NCI-H1048 (cell line): ENCODE measurements at places on chromosomes 3 and 15.

DNA sequence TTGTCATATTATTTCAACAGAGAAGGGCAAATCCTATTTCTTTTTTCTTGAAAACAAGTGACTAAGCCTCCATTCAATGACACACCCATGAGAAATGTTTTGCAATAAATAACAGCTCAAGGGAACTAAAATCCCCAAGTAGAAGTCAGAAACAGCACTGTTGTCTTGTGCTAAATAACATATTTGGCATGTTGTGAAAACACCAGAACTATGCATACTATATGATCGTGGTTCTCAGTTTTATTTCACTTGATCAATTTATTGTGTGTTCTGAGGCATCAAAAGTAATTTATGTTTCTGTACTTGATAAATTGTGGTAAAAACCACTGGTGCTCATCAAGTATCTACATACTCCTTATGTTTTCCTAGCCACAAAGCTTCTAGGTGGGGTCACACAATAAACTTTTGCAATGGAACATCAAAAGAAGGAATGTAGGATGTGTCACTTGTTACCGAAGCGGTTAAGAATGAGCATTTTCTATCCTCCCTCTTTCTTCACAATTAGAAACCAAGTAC lies 691.7 kb upstream of the CBLB start:
- no peak for DNase-seq

DNA sequence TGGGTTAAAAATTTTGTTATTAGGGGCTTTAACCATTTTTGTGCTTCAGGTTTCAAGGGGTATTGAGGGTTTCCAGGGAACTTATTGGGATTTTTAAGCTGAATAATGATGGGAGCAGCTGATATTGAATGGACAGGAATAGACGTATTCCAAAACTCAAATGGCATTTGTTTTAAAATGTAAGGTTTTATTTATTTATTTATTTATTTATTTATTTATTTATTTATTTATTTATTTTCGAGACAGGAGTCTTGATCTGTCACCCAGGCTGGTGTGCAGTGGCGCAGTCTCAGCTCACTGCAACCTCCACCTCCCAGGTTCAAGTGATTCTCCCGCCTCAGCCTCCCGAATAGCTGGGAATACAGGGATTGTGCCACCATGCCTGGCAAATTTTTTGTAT lies 22.2 kb upstream of the SENP7 start:
- no peak for DNase-seq

DNA sequence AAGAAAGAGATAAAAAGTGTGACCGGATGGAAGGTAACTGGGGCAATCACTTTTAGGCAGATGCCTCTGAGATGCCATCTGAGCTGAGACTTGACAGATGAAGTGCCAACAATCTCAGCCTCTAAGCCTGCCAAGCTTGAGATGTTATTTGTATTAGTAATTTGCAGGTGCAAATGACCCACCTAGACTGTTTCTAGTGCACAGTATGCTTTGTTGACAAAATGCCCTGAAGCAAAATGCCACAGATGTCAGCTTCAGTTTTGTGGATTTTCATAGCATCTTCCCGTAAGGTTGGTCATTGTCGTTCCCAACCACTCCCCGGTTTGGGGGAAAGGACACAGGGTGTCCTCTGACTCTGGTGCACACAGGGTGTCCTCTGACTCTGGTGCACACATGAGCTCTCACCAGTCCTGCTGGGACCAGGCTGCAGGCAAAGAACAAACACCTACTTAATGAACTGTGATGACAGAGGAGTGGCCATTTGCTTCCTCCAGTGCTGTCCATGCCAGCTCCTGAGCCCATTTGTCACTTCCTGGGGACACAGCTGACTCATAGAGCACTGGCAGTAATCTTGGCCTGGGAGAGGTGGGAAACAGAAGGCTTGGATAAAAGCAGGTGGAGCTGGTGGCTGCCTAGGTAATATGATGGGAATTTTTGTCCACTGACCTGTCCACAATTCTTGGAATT lies 16.7 kb upstream of the PPP1R2 start:
- DNase-seq = no peak

DNA sequence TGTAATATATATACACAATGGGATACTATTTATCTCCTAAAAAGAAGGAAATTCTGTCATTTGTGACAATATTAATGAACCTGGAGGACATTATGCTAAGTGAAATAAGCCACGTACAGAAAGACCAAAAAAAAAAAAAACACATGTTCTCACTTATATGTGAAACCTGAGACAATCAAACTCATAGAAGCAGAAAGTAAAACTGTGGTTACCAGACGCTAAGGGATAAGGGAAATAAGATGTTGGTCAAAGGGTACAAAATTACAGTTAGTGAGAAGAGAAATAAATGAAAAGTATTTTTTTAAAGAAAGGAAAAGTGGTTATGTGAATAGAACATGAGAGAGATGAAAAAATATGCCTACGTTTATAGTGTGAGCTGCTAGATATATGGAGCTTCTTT lies 101.1 kb downstream of the CPNE4 start:
- DNase-seq = no peak

- DNase-seq = no peak
These were observed 76.0 kb downstream of the TRANK1 start for GRCh38 chr3:36868614-36869436.

GRCh38 chr3:150868282-150868681 lies 37.0 kb downstream of the MINDY4B start:
- DNase-seq = no peak

DNA sequence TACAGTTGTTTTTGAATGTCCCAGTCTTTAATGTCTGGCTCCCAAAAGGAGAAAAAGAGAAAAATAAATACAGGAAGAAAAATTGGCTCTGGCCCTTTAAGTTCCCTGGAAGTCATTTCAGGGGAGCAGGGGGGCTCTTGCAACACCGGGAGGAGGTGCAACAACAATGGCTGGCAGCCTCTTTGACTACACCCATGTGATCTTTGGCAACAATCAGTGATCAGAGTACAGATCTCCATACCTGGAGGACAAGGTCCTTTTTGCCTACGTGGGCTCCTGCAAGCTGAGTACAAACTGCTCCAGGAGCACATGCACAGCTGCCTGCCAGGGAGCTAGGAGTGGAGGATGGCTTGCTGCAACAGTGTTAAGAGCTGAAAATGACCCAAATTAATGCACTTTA lies 63.9 kb downstream of the GLCE start:
- DNase-seq = no peak

DNA sequence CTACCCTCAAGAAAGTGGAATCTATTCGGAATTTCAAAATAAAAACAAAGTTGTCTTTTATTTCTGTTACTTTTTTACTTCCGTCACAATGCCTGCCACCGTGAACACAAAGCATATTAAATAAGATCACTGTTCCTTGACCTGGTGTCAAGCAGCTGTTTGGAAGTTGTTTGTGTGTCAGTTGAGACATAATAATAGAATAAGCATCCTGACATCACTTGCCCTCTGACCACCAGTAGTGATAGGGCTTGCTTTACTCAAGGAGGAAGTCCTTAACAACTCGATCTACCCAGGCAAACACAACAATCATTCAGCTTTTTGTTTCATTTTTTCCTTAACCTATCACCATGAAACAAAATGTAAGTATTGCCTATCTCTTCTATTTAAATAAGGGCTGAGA lies 454.4 kb upstream of the RASGRP1 start:
- DNase-seq = no peak

- DNase-seq = no peak
These were observed 687.0 kb upstream of the NECTIN3 start for GRCh38 chr3:110384601-110385000.

GRCh38 chr3:186152889-186153292 lies 44.0 kb upstream of the ETV5 start:
- DNase-seq = no peak

DNA sequence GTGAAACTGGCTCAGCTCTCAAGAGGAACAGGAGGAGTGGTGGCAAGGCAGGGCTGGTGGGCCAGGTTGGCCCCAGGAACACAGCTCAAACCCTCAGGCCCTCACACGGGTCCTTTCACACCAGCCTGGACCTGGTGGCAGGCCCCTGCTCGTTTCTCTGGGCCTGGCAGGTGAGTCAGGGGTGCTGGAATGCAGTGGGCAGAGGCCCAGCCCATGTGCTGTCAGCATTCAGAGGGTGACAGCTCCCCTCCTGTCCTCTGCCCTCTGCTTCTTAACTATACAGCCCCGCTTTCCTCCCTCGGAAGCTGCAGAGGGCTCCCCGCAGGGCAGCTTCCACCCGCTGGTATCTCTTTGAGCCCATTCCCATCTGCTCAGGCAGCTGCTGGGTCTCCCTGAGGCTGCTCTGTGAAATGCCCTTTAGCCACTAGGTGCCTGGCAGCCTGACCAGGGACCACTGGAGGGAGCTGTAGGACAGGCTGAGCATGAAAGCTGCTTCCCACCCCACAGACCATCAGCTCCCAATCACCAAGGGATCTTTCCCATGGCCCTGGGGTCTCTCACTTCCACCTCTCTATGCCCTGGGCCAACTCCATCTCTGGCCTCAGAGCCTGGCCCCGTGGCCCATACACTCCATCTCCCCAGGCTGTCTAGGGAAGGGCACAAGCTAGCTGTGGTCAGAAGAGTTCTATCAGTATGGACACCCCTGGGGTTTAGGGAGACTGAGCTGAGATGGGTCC lies 24.8 kb downstream of the SHF start:
- no peak for DNase-seq

DNA sequence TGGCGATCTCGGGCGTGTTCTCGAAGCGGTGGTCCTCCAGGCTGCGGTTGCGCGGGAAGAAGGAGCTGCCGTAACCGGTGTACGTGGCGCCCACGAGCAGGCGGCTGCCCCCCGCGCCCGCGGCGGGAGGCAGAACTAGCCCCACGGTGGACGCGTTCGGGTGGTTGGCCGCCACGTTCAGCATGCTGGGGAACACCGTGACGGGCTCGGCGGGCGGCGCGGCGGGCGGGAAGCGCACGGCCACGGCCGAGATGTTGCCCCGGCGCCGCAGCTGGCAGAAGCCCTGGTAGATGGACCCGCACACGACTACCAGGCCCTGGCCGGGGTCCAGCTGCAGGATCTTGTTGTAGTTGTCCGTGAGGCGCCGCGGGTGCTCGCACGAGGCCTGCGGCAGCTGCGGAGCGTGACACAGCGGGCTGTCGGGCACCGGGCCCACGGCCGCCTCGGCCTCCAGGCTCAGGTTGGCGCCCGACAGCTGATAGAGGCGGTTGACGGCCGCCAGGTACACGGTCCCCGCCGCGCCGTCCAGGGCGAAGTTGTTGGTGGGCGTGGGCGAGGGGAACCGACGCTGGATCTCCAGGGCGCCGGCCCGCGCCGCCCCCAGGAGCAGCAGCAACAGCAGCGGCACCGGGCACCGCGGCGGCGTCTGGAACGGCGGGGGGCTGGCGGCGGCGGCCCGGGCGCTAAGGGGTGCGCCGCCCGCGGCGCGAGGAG lies 397 bp downstream of the PLXND1 start:
- DNase-seq = no peak

DNA sequence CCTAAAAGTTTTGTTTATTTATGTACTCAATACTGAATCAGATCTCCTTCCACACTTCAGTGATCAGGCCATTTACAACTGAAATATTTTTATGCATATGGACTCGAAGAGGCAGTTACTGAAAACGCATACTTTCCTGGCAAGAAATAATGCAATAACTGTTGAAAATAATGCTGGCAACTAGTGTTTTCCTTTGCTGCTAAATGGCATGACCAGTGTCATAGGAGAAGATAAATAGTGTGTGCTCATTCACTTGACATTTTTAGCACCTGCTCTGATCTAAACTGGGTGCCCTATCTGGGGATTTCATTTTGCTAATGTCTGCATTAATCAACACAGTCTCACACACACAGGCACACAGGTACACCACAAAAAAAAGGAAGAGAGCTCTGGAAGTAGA lies 695.2 kb downstream of the TUSC7 start:
- DNase-seq = no peak

- no peak for DNase-seq
These were observed 143.5 kb downstream of the NFKBIZ start for GRCh38 chr3:101992863-101993262.

- no peak for DNase-seq
These were observed 406.6 kb upstream of the PPP2R3A start for GRCh38 chr3:135558906-135559305.

- DNase-seq = no peak
These were observed 99.9 kb upstream of the GAP43 start for GRCh38 chr3:115523458-115523857.

DNA sequence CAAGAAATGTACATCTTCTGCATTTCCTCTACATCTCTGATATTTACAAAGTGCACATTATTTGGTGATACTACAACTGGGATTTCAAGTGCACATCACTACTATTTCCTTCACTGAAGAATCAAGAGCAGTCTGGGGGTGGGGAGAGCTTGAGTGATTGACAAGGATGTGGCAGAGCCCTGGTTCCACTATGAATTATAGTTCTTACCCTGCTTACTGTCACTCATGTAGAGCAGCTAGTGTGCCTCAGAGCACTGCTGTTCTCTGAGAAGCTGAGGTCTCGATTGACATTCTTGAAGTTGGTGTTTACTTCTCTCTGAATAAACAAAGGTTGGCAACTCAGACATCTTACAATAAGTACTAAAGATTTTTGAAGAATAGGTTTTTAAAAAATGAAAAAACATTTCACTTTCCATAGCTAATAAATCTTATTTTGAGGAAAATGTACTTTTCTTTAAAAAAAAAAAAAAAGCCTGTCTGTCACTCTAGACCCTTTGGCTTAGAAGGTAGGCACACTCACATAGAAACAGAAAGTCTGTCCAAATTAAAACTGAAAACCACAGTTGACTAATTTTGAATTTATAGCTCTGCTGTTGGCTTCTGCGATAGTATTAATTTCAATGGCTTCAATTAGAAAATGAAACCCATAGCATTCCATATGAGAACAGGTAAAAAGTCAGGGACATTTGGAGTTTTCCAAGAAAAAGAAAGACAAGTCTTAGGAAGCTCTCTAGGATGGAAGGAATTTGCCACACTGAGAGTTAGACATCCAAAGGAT lies 5.6 kb downstream of the GREM1 start:
- no peak for DNase-seq

DNA sequence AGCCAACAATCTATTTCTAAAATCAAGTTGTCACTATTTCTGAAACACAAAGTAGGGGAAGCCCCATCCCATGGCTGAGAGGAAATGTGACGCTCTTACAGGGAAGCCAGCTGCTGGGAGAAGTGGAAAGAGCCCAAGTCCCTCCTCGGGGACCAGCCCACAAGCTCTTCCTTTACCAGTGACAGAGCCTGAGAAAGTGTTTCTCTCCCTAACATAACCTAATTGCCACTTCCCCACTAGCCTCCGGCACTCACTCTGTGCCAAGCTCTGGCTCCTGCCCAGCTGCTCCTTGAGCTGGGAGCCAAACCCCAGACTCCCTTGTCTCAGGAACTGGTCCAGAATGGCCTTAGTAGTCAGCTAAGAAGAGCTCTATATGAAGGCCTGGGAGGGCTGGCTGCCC lies 42.9 kb downstream of the TNFAIP8L3 start:
- no peak for DNase-seq

- DNase-seq = no peak
These were observed 140.2 kb upstream of the SPRED1 start for GRCh38 chr15:38112406-38112805.

DNA sequence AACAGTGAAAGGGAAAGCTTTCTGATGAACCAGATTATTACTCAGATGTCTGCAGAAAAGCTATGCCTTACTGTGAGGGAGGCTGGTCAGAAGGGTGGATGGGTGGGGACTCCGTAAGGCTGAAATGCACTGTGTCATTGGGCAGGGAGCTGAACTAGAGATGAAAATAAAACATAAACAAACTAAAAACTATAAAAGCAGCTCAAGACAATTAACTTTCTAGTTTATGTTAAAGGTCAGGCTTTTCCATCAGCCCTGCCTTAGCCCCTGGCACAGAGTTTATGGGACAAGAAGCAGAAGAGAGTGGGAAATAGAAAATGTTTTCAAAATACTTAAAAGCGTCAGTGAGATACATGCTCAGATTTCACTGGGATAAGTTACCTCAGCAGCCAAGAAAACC lies 310.0 kb upstream of the UBE2E2 start:
- DNase-seq = no peak
